ENCODE measurements at places on chromosomes 7 and 10. TPM values are rescaled to one million over a fixed set of nuclear protein-coding genes. Genes with fewer than 3 reads are reported as not detected.

DNA sequence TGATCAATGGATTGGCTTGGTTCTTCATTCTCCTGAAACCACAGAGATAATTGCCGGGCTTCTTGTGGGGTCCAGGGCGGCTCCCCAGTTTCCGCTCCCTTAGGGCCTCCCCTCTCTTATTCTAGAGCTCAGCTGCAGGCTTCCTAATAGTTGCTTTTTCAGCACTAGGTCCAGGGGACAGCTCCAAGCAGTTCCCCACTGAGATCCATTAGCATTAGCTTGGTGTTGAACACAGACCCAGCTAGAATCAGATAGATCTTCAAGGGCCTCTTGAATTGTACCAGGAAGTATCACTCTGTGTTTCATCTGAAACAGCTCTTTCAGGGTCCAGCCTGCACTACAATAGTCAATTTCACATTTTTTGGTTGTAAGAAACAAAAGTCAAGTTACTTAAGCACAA lies 238.7 kb downstream of the SEC23IP start:
- DNase-seq: peak; percentile 85

- DNase-seq: peak; percentile 64
Observed at GRCh38 chr10:22476601-22477321, 131.5 kb downstream of the SPAG6 start.

- DNase-seq: no peak
Observed at GRCh38 chr10:68151453-68151852, 42.2 kb downstream of the MYPN start.

GRCh38 chr7:17060051-17060450 lies 178.3 kb upstream of the AGR3 start:
- no peak for DNase-seq

Gene TFR2
- 0.34 TPM for total RNA-seq

DNA sequence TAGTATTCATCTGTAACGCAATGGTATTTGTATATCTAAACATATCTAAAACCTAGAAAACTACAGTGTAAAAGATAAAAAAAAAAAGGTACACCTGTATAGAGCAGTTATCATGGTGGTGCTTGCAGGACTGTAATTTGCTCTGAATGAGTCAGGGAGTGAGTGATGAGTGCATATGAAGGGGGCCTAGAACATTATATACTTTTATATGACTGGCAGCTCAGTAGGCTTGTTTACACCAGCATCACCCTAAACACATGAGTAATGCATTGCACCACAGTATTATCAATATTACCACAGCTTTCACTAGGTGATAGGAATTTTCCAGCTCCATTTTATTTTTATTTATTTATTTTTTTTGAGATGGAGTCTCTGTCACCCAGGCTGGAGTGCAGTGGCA lies 40.8 kb downstream of the TRIM24 start:
- DNase-seq: no peak

DNA sequence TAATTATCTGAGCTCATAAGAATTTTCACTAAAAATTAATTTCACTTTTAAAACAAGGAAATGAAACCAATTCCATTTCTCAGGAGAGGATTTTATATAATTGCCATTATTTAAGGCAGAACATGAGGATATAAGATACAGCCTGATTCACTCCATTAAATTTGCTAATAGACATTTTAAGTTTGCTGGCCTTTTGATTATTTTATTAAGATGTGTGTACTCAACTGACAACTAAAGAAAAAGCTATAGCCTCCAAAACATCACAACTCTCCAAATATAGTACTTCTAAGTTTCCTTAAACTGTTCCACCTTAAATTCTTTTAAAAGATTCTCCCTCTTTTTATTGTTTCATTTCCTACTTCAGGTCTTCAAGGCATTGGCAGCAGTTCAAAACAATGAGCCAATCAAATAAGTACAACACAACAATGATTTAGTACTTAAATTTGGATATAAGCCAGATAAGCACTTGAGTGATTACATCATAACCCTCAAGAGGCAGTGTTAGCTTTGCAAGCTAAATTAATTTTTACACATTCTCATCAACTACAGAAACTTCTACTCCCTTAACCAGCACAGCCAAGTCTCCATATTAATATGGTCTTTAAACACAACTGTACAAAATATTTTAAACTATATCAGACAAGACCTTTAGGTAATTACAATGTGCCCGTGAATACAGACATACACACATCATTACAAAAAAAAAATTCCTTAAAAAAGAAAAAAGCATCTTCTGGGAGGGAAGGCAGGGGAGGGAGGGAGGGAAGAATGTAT lies 121.8 kb downstream of the KMT2C start:
- no peak for DNase-seq

GRCh38 chr10:71090330-71090729 lies 122.0 kb upstream of the UNC5B start:
- DNase-seq: no peak

DNA sequence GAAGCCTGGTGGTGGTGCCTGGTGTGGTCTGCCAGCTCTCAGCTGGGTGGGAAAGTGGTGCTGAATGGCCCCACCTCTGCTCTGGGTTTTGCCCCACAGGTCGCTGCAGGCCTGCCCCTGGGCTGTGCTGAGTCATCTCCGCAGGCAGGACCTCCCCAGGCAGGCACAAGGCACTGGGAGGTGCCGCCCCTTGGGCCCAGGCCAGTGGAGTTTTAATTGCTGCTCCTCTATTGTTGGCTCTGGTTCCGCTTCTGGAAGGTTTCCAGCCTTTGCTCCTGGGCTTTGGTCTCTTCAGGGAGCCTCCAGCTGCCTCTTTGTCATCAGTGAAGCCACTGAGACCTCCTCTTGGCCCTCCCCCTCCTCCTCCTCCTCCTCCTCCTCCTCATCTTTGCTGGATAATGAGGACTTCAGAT lies 180.3 kb upstream of the GRB10 start:
- peak; percentile 25 for DNase-seq

Gene GATA3
- not detected for total RNA-seq

Gene FXYD4
- not detected for total RNA-seq

Gene MRLN
- total RNA-seq: not detected

DNA sequence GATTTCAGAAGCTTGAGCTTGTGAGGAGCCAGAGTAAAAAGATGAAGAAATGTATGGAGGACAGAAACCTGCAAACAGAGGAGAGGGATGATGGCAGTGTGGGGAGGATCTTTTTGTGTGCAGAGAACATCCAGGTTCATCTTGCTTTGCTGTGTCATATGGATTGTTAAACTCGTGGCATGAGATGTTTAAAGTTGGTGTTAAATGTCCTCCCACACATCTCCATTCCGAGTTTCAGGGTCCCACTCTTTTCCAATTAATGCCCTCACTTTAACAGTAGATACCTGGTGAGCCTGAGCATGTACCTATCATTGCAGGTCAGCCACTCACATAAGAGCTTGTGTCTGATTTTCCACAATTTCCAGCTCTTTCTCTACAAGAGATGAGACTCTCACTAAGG lies 147.7 kb downstream of the ST7 start:
- no peak for DNase-seq

GRCh38 chr7:93981480-93981874 lies 22.7 kb downstream of the BET1 start:
- DNase-seq: peak; percentile 13

- no peak for DNase-seq
Observed at GRCh38 chr7:133255486-133255885, 2.6 kb downstream of the EXOC4 start.

- DNase-seq: no peak
Observed at GRCh38 chr7:2968176-2968575, 75.5 kb downstream of the CARD11 start.

- DNase-seq: no peak
Observed at GRCh38 chr10:53123311-53123710, 350.7 kb upstream of the MBL2 start.

Gene NUDT13
- total RNA-seq: 3.0 TPM

Gene MBLAC1
- 2.7 TPM for total RNA-seq

DNA sequence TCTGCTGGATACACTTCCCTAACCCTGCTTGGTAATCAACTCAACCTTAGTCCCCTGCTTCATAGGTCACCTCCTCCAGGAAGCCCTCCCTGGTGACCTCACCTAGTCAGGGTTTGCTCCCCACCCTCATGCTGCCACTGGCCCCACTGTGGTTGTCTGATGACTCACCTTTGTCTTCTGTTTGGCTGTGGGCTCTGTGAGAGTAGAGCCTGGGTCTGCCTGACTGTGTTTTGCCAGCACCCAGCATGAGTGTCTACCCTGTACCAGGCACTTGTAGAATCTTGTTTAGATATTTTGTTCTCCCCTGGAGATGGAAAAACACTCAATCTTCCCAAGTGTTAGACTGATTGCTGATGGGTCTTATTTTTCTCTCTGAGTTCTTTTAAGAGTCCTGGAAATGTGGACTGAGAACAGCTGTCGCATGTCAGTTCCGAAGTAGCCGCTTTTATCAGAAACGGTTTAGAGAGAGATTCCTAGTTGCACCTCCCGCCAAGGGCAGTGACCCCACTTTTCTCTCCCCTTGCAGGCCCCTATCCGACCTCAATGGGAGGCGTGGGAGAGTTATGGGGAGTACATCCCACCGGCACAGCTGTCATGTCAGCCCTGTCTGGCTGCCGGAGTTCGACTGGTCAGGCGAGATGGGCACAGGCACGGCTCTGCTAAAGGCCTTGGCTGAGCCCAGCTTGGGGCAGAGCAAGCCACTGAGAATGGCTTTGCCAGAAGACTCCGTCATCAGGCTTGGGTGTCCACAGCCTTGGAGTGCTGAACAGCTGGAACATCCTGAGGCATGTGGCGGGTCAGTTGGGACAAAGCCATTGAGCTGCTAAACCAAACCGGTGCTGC lies 134.3 kb downstream of the GRK5 start:
- no peak for DNase-seq

- DNase-seq: peak; percentile 31
Observed at GRCh38 chr10:48890888-48891850, 48.5 kb downstream of the LRRC18 start.

- DNase-seq: no peak
Observed at GRCh38 chr7:105866102-105866801, 10.1 kb downstream of the ATXN7L1 start.

Gene OR2A7
- total RNA-seq: 0.15 TPM

DNA sequence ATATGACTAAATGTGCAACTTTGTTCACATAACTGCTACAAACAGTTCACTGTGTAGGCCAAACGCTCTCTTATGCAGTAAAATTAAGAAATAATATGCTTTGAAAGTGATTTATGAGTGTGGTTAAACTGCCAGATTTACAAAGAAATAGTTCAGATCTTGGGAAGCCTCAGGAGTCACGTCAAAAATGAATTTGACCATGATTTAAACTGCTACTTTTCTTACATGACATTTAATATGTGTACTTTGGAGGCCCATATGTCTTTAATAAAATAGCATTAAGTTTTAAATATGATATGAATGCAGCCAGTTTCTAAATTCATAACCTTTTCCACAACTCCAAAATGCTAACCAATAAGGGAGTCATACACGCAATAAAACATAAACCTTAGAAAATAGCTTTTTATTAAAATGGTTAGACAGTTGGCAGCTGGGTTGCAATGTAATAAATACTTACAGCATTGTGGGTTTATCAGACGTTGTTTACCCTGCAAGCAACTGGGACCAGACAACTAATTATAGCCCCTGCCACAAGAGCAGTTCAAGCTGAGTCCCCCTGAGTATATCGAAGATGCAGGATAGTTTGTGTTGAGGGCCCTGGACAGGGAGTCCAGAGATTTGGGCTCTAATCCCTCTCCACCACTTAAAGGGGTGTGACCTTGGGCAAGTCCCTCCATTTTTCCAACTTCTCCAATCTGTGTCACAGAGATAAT lies 640.4 kb downstream of the LRMDA start:
- no peak for DNase-seq

DNA sequence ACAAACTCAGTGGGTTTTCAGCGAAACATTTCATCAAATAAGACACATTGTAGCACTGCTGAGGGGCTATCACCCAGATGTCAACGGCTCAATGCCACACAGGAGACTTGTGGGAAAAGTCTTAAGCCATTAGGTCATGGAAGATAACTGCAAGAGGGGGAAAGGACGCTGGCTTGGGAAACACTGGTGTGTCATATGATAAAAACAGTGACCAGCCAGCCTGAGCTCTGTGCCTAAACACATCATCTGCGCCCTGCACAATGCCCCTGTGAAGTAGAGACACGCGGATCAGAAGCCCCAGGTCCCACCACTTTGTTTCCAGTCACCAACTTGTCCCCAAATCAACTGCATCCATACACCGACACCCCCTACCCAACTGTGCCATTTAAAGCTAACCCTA lies 116.7 kb downstream of the TNS3 start:
- DNase-seq: no peak

GRCh38 chr10:116088985-116089384 lies 184.0 kb downstream of the GFRA1 start:
- DNase-seq: no peak

Gene ANKRD1
- total RNA-seq: 0.09 TPM

DNA sequence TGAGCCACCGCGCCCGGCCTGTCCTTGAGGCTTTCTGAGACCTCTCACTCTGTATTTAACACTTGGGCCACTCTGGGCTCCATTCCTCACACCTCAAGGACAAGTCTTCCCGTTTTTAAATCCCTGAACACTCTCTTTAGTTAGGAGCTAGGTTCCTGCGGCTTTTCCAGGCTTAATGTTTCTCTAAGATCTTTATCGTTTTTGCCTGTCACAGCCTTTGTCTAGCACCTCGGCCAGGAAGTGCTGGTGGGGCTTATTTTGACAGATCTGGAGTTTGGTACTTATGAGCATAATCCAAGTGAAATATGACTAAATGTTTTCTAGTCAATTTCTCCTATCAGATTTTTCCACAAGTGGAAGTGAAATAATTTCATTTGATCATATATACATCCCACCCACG lies 186.6 kb downstream of the DPY19L1 start:
- no peak for DNase-seq

Gene FEZF1
- 330 TPM for total RNA-seq

DNA sequence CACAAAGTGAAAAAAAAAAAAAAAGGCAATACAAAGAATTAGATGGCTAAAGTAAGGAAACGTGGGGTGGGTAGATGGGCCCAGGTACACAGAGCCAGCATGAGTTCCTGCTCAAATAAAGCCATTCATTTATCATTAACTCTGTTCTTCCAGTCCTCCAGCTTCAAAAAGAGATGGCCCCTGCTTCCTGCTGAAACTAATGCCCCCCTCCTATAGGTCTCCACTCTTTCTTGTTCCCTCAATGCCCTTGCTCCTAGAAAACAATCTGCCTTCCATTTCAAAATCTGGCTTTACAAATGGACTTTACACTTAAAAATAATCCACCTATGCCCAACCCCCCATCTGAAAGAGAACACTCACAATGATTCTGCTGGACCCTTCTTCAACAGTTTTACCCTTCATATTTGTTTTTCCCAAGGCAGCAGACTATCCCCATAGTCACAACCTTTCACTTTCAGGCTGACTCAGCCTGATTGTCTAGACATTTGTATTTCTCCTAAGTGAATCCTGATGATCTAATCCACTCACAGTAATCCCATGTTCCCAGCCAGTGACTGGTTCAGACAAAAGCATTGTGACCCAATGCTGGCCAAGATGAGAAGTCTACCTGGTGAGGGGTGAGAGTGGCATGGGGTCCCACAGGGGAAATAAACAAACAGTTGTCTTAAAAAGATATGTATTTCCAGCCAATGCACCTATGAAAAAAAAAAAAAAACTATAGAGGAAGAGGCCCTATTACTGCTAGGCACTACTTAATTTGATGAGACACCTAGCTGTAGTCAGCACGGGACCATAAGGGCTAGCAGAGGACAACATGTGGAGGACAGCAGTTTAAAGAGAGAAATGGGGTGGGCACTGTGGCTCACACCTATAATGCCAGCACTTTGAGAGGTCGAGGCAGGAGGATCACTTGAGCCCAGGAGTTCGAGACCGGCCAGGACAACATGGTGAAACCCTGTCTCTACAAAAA lies 74.6 kb upstream of the GRID1 start:
- DNase-seq: no peak

- no peak for DNase-seq
Observed at GRCh38 chr7:85664341-85664740, 477.5 kb upstream of the SEMA3D start.

Gene MEIG1
- total RNA-seq: not detected

All from neural progenitor cell (in vitro differentiated cells).